ENCODE measurements at places on chromosomes 7 and 10. TPM values are rescaled to one million over a fixed set of nuclear protein-coding genes. Genes with fewer than 3 reads are reported as not detected.

Gene PGAM2
- 0.41 TPM for total RNA-seq

Gene RARRES2
- 1.4 TPM for total RNA-seq

Gene FBXL15
- 9.0 TPM for total RNA-seq

Gene CRYGN
- not detected for total RNA-seq

Gene LRRC4
- 0.94 TPM for total RNA-seq

Gene TRPV5
- total RNA-seq: not detected

Gene HYCC1
- total RNA-seq: 54.9 TPM

Gene CDC14C
- total RNA-seq: not detected

Gene SLC26A3
- not detected for total RNA-seq

Gene TFEC
- 0.17 TPM for total RNA-seq

Gene ADCY1
- 0.50 TPM for total RNA-seq
